RWPE2 (cell line): ENCODE measurements at places on chromosomes 16 and 17.

- peaks cover 49% of the 10 kb centered on the region for H3K27me3 ChIP-seq
- no peak for DNase-seq
- H3K36me3 ChIP-seq = no peaks in the 10 kb centered on the region
- H3K4me3 ChIP-seq = peak overlapping the region; percentile 27
Observed at GRCh38 chr16:12901204-12901596, 198 bp upstream of the SHISA9 start.

- no peaks in the 10 kb centered on the region for H3K36me3 ChIP-seq
- H3K27ac ChIP-seq = no peak overlapping the region
- no peak overlapping the region for H3K4me3 ChIP-seq
- H3K27me3 ChIP-seq = no peaks in the 10 kb centered on the region
- peaks cover 15% of the 10 kb centered on the region for H3K4me1 ChIP-seq
- DNase-seq = no peak
Observed at GRCh38 chr16:12252616-12253015, 276.1 kb downstream of the SNX29 start.

GRCh38 chr16:715477-716199 is 720 bp downstream of the METRN start:
- H3K27me3 ChIP-seq = no peaks in the 10 kb centered on the region
- H3K4me3 ChIP-seq = peak overlapping the region; percentile 80
- peaks cover 7% of the 10 kb centered on the region; the same call in 1 of the 2 replicates for H3K36me3 ChIP-seq

DNA sequence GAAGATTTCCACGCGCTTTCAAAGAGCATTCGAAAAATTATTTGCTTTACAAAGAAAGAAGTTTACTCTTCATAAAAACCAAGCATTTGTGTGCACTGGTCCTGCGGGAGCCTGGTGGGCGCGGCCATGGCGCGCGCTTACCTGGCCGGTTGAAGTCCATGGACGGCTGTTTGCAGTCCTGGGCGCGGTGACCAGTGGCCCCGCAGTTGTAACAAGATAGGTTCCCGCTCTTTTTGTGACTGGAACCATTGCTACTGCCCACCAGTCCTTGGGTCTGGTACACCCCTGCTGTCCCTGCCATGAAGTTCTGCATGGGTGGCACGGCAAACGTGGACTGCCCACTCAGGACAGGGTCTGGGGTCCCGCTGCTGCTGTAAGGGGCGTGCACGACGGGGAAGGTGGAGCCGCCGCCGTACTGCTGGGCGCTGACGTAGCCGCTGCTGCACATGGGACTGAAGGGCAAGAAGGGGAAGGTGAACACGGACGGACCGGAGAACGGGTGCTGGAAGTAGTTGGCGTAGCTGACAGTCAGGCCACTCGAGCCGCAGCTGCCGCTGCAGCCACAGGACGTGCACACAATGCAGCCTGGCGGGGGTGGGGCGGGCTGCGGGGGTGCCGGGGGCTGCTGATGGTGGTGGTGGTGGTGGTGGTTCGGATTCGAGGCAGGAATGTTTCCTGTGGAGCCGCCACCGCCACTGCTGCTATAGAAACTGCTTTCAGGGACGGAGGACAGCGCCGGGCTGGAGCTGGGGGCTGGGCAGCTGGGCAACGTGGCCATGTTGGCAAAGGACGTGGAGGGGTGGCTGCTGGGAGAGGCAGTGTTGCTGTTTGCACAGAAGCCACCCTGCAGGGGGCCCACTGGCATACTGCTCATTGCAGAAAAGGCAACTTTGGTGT is 19.5 kb downstream of the MAP1LC3B start:
- H3K36me3 ChIP-seq = peaks cover 52% of the 10 kb centered on the region
- H3K27ac ChIP-seq = no peak overlapping the region
- H3K4me1 ChIP-seq = peaks cover 16% of the 10 kb centered on the region

GRCh38 chr17:61088556-61088955 is 311.1 kb upstream of the TBX2 start:
- no peak for DNase-seq
- H3K27me3 ChIP-seq = no peaks in the 10 kb centered on the region
- H3K27ac ChIP-seq = no peak overlapping the region

- no peaks in the 10 kb centered on the region for H3K36me3 ChIP-seq
- H3K4me3 ChIP-seq = no peak overlapping the region
- no peak for DNase-seq
- H3K27me3 ChIP-seq = no peaks in the 10 kb centered on the region
- H3K27ac ChIP-seq = no peak overlapping the region
Observed at GRCh38 chr17:49201481-49201927, 8.9 kb downstream of the GNGT2 start.

GRCh38 chr16:53920988-53921387 is 217.0 kb downstream of the FTO start:
- no peaks in the 10 kb centered on the region for H3K27me3 ChIP-seq
- H3K4me3 ChIP-seq = no peak overlapping the region
- no peaks in the 10 kb centered on the region for H3K4me1 ChIP-seq
- no peak for DNase-seq

DNA sequence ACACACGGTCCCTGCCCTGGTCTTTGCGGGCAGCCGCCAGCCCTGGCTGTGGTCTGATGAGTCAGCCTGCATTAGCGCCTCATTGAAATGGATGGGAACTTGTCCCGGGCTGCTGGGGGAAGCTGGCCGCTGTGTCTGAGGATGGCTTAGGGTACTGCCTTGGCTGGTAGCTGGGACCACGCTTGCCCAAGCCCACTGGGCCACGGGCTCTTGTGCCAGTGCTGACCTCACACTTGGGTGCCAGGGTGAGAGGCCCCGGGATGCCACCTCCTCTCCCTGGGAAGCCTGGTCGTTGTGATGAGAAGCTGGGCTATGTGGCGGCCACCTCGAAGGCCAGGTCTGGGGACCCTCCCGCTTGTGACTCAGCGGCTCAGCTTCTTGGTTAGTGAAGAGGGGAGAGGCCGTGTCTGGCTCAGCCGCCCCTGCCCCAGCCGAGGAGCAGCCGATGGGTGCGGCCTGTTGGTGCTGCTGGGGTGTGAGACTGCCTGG is 10.7 kb downstream of the CACNA1H start:
- H3K4me3 ChIP-seq = no peak overlapping the region
- no peak overlapping the region for H3K27ac ChIP-seq
- no peak for DNase-seq
- H3K27me3 ChIP-seq = peaks cover 39% of the 10 kb centered on the region

GRCh38 chr17:80456465-80457235 is 19.8 kb downstream of the NPTX1 start:
- no peaks in the 10 kb centered on the region for H3K36me3 ChIP-seq
- no peak overlapping the region for H3K4me3 ChIP-seq
- no peak overlapping the region for H3K27ac ChIP-seq
- no peaks in the 10 kb centered on the region for H3K27me3 ChIP-seq
- no peak for DNase-seq

DNA sequence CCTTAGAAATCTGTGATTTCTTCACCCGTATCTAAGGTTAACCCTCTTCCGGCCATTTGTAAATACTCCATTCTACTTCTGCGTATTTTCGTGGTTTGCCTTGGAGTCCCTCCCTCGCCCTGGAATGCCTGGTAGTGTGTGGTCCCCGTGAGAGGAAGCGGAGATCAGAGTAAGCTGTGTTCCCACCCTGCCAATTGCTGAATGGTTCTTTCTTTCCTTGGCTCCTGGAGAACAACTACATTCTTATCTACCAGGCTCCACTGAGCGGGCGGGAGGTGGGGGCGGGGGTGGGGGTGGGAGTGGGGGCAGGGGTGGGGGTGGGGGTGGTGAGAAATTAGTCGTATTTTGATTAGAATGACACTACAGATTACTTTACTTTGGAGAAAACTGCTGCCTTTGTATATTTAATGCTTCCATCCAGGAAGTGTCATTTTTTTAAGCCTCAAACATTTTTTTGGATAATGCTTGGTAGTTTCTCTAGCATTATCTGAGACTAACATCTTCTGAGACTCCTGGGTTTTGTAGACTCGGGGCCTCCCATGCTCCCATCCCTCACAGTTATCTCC is 20.9 kb upstream of the FASN start:
- H3K4me1 ChIP-seq = no peaks in the 10 kb centered on the region
- H3K4me3 ChIP-seq = no peak overlapping the region

DNA sequence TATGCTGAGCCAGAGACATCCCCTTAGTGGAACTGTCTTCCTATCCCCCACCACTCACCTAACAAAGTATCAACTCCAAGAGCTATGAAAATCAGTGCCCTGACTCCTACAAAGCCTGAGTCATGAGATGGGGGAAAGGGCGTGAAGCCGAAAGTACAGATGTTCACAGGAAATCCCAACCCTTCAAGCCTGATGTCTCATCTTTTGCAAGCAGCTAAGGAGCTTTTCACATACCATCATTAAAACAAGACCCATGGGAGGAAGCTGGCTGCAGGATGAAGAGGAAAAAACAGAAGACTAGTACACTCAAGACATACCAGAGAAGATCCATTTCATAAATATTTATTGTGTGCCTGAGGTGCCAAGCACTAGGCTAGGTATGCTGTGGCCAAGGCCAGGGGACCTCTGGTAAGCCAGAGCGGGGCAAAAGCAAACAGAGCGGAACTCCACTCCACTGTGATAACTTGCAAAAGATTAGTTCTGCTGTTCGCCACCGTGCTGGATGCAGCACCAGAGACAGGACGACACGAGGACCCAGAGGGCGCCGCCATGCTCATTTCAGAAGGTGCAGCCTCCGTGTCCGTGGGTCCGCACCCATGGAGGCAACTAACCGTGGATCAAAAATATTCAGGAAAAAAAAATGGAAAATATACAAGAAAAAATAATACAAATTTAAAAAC is 4.5 kb upstream of the MNT start:
- peaks cover 36% of the 10 kb centered on the region for H3K4me1 ChIP-seq
- no peaks in the 10 kb centered on the region for H3K27me3 ChIP-seq
- no peaks in the 10 kb centered on the region for H3K36me3 ChIP-seq
- no peak overlapping the region for H3K4me3 ChIP-seq
- DNase-seq = no peak
- peak overlapping the region; percentile 94 for H3K27ac ChIP-seq

DNA sequence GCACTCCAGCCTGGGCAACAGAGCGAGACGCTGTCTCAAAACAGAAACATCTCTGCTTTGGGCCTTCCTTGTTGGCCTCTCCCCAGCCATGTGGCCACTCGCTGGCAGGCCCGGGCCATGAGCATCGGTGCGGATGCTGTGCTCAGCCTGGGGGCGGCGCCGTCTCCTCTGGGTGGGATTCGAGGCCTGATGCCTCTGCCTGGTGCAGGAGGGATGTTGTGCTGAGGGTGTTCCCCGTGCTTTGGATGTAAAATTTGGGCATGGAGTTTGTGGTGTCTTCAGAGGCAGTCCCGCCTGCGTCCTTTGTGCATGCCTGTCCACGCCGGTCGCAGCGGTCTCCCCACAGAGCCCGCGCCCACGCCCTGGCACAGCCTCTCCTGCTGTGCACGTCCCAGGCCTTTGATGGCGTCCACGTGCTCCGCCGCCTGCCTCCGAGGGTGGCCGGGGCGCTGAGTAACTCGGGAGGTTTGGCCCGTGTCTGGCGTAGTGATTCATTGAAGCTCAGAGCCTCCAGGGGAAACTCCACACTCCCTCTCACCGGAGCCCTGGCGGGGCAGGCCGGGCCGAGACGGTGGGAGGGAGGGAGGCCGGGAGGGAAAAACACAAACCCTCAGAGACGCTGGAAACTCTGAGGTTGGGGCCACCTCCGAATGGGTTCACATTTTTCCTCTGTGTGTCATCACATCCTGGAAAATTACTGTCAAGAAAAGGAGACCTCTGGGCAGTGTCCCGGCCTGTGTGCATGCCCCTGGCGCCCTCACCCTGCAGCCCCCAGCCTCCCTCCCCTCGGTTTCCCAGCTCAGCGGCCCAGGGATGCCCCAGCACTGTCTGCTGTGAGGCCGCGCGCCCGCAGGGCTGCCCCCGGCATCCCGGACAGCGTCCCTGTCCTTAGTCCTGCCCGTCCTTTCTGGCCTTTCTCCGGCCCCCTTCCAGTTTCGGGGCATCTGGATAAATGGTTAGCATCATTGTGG is 19.0 kb downstream of the CENPX start:
- no peaks in the 10 kb centered on the region for H3K36me3 ChIP-seq
- H3K4me1 ChIP-seq = peaks cover 23% of the 10 kb centered on the region
- no peaks in the 10 kb centered on the region for H3K27me3 ChIP-seq
- peak; percentile 96 for DNase-seq
- no peak overlapping the region for H3K4me3 ChIP-seq

GRCh38 chr17:77471984-77472461 is 331.3 kb downstream of the SEC14L1 start:
- no peak overlapping the region for H3K4me3 ChIP-seq
- DNase-seq = peak; percentile 84
- H3K27me3 ChIP-seq = no peaks in the 10 kb centered on the region
- H3K4me1 ChIP-seq = peaks cover 71% of the 10 kb centered on the region
- H3K36me3 ChIP-seq = peaks cover 18% of the 10 kb centered on the region; the same call in 1 of the 2 replicates

DNA sequence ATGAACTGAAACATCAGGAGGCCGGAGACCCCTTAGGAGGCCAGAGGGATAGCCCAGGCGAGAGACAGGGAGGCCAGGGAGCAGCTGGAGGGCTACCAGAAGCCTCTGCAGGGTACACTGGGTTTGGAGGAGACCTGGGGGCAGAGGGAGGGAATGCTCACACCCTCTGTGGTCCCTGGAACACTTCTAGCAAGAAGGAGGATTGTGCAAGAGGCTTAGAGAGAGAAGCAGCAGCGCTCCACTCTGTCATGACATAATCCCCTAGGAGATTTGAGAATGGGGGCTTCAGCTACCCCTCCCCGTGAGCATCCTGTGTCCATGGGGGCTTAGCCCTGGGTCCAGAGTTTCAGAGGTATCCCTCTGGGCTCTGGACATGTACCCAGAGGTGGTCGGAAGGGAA is 15.8 kb downstream of the GPR142 start:
- H3K4me3 ChIP-seq = no peak overlapping the region
- peaks cover 12% of the 10 kb centered on the region for H3K4me1 ChIP-seq
- no peaks in the 10 kb centered on the region for H3K27me3 ChIP-seq
- H3K27ac ChIP-seq = no peak overlapping the region
- no peak for DNase-seq
